Activated CD8-positive, alpha-beta T cell treated with anti-CD3 and anti-CD28 coated beads, Interleukin-2, amount 10 ng/mL, durations not matched to agents 7 days and 5 days (primary cell): ENCODE measurements at places on chromosomes 3 and 15. TPM values are rescaled to one million over a fixed set of nuclear protein-coding genes. Genes with fewer than 3 reads are reported as not detected.

Gene ANKRD34C
- not detected for total RNA-seq

Gene RGMA
- not detected for total RNA-seq

Gene PLSCR5
- not detected for total RNA-seq

Gene SQOR
- total RNA-seq = 79.6 TPM

Gene ACOX2
- total RNA-seq = not detected
